ENCODE measurements at places on chromosomes 1 and 21.
A peak's percentile ranks its signal among the peaks of the same experiment; 100 is the strongest.

GRCh38 chr1:207021139-207021861 lies 11.3 kb downstream of the C1orf116 start:
- no peak for DNase-seq

- no peak for DNase-seq
Measured at GRCh38 chr1:7890853-7891252, 38.0 kb upstream of the UTS2 start.

DNA sequence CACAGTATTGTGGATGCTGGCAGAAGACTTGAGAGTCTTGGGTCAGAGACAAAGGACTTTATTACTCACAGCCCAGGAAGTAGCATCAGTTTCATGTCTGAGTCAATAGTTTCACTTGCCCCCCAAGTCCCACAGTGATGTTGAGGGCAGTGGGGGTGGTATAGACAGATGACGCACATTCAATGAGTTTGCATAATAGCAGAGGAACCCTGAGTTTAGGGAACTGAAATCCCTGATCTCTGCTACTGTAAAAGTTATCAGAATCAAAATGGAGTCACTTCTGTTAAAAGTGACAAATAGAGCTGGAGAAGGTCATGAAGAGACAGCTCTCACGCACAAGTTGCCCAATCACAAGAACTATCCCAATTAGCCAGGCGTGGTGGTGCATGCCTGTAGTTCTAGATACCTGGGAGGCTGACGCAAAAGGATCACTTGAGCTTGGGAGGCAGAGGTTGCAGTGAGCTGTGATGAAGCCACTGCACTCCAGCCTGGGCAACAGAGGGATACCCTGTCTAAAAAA lies 11.5 kb upstream of the HCRTR1 start:
- DNase-seq = no peak

DNA sequence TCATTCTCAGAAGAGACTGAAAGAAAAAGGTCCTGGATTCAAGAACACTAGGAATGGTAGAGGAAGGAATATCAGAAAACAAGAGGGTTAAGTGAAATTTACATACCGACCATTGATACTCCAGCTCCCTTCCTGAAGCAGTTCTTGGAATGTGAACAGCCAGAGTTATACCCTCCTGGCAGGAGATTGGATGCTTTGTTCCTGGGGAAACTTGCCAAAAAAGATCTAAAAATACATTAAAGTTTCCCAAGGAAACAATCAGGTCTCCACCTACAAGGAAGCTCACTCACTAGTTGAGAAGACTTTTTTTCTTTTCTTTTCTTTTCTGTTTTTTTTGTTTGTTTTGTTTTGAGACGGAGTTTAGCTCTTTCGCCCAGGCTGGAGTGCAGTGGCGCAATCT lies 91.1 kb downstream of the HLX start:
- DNase-seq = no peak

GRCh38 chr1:15083578-15083977 lies 70.0 kb upstream of the TMEM51 start:
- no peak for DNase-seq

DNA sequence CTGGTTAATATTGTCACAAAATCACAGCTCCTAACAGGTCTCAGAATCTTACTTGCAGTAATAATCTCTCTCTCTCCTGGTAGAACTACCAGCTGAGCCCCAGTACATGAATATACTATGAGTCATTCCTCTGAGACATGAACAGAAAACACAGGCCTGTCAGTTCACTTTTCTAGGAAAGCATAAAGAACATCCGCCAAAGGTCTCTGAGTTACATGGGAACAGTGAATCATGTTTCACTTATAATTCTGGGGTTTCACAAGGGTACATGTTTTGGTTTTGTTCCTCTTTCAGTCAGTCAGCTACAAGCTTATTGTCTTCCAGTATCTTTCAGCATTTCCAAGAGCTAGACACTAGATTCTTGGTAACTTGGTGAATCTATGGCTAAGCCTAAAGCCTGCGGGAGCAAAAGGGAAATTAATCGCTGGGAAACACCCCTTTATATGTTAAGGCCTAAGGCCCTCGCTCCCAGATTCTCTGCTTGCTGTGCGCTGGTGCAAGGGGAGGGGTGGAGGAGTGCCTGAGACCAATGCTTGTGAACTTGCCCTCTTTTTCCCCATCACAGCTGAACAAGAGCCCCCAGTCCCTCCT lies 31.7 kb downstream of the IFNGR2 start:
- DNase-seq = peak; percentile 77

DNA sequence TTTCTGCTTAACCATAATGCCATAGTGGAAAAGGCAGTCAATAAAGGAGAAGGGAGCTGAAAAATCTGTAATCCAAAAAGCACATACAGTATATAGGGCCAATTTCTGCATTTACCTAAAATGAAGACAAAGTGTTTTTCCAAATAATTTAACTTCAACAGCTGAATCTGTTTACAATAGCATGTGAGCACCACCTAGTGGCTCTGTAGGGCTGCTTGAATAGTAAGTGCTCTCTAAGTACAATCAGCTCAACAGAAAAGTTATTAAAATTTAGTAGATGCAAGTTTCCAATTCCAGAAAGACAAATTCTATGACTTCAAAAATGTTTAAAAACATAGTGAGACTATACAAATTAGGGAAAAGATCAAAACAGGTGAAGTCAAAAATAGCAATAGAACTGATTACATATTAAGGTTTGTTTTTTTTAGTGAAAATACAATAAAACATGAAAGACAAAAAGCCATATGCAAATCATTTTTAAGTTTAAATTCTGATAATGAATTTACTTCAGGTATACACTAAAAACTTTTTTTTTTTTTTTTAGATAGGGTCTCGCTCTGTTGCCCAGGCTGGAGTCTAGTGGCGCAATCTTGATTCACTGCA lies 220.0 kb downstream of the SETD4 start:
- DNase-seq = peak; percentile 74

DNA sequence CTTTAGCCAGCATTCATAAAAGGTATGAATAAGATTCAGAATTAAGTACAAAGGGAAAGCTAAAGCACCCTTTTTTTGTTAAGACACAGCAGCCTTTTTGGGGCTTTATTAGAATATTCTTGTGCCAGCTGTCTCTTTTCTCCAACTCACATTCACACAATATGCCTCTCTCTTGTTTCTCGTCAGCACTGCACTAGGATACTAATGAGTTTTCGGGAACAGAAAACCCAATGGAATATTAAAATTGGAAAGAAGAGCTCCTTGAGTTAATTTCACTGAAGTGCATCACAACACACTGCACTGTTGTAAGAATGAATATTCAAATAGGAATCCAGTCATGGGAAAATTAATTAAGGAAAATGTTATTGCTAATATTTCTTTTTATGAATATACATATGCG lies 410.4 kb upstream of the BEND5 start:
- DNase-seq = no peak

GRCh38 chr1:199746666-199747384 lies 280.7 kb upstream of the NR5A2 start:
- DNase-seq = no peak

GRCh38 chr1:157106813-157107189 lies 7.2 kb upstream of the ETV3L start:
- DNase-seq = no peak

DNA sequence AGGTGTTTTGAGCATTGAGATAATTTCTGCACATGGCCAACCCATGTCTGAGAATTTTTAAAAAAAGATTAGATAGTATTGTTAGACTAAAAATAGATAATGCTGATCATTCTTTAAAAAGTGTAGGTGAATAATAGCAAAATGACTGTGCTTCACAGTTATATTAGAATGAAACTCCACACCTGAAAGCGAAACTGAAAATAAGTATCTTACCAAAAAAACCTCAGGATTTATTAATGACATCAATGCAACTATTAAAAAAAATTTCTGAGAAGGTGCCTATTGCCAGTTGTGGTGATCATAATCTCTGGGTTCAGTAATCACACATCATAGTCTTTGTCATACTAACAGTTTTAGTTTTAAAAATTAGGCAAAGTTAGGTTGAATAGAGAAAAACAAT lies 36.5 kb downstream of the PLA2G4A start:
- DNase-seq = no peak

- DNase-seq = no peak
Measured at GRCh38 chr21:44082648-44083440, 24.4 kb upstream of the PWP2 start.

GRCh38 chr1:165753934-165754333 lies 14.7 kb downstream of the TMCO1 start:
- DNase-seq = no peak

GRCh38 chr1:186202271-186202764 lies 172.7 kb downstream of the TPR start:
- no peak for DNase-seq

DNA sequence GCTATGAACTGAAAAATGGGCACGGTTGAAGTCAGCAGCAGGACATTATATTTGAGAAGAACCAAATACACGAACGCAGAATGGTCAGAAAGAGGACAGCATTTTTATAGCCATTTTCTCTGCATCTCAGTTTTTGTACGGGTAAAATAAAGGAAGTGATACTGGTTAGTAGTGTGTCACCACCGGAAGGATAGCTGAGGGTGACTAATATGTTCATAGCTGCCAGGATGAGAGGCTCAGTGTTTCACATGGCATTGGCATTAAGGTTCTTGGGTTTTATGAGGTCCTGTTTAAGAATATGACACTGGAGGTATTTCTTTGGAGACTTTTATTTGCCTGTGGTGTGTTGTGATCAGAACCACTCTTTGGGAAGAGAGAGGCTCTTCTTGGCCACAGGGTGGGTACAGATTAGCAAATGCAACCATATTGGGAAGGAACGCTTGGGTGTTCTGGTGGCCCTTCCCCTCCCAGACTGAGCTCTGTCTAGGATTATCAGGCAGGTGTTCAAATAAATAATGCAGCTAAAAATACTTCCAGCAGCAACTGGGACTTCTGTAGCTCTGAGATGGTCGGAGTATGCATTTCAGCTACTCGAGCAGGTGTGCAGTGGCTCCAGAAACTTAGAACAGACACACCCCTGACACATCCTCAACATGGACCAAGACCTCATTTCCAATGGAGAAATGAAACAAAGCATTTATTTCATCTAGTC lies 158.2 kb downstream of the PBX1 start:
- no peak for DNase-seq

- no peak for DNase-seq
Measured at GRCh38 chr1:93670141-93670540, 11.5 kb downstream of the BCAR3 start.

DNA sequence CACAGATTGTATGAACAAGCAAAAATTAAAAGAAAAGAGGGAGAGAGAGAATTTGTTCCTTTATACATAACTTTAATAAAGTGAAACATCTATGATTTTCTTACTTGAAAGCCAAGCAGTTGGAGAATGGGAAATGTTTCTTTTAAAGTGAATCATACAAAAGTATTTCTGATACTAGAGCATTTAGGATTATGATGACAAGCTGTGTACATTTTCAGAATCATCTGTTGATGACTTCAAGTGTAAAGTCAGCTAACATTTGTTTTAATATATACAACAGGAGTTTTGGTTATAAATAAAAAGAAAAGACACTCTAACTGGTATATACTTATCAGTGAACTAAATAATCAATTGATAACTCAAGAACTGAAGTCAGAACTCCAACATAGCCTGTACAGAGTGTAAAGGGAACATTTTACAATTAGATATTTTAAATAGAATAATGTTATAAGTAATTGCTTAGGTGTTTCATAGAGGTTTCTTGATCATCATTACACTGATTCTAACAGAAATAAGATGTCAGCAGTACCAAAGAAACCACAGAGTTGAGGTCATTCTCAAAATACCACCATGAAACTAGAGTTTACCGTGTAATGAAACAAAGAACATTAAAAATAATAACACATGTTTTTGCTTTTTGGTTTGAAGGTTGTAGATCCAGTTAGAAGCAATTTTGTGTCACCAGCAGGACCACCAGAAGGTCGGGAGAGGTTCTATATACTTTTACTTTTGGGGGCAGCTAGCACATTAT lies 103.4 kb downstream of the COL24A1 start:
- no peak for DNase-seq

DNA sequence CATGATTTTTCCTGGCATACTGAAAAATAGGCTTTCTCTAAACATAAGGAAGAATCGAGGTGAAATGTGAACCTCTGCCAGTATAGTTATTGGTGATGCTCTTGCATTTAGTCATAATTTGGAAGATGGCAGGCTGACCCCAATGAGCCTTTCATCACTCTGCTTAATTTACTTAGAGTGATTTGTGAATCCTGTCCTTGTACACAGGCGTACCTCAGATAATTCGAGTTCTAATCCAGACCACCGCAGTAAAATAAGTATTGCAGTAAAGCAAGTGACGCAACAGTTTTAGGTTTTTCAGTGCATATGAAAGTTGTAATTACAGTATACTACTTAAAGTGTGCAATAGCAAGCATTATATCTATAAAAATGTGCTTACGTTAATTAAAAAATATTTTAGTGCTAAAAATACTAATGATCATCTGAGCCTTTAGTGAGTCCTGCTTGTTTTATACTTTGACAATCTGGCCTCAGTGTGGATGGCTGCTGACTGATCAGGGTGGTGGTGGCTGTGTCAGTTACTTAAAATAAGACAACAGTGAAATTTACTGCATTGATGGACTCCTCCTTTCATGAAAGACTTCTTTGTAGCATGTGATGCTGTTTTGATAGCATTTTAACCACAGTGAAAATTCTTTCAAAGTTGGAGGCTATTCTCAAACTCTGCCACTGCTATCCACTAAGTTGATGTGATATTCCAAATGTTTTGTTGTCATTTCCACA lies 1.7 kb downstream of the PKNOX1 start:
- no peak for DNase-seq

DNA sequence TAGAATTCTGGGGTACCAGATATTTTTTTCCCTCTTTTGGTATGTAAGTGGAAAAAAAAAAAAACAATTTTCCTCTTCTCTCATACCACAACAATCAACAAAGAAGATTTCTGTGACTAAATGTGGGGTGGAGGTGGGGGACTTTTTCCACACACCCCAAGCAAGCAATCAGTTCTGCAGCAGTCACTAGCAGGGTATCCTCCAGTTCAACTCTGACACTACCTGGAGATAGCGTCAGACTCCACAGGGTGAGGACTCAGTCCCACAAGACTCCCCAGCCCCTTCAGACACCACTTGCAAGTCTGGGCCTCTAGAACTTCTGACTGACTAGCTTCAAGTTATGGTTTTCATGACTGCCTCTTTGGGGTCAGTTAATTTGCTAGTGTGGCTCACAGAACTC lies 6.2 kb downstream of the DHX9 start:
- no peak for DNase-seq

GRCh38 chr1:91891969-91892368 lies 6.0 kb upstream of the TGFBR3 start:
- no peak for DNase-seq

DNA sequence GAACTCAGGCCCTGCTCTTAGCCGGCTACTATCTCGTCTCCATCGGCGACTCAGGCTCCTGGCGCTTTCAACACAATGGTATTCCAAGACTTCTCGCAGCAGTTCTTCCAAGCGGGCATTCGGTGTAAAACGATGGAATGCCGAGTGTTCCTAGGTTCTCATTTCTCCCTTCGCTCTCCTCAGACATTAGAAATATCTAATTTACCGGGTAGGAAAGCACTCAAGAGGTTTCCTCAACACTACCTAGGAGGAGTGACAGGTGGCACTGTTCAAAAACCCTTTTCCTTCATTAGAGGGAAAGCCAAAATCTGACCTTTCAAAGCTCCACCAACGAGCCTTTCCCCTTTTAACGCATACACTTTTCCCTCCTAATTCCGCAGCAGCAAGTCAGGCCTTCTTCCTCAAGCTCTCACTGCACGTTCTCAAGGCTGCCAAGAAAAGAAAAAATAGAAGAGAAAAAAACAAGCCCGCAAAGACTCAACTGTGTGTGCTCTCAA lies 601 bp downstream of the UBE2G2 start:
- DNase-seq = no peak
